ENCODE measurements at places on chromosomes 11 and 22.

GRCh38 chr22:19605508-19606331 is 81.5 kb upstream of the CLDN5 start:
- DNase-seq = no peak

DNA sequence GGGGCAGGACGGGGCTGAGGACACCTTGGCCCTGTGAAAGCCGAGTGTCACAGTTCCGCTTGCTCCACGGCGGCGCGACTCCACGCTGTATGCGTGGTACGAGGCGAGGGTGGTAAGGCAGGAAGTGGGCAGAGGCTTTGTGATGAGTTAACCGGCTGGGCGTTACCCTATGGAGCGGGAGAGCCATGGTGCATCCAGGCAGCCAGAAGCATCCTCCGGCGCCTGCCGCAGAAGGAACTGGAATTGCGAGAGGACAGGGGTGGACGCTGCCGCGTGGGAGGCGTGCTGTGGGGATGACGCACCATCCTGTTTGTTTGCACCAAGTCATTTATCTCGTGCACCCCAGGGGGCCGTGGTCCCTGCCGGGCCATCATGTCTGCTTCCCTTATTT is 643.9 kb downstream of the BRD1 start:
- DNase-seq = no peak

DNA sequence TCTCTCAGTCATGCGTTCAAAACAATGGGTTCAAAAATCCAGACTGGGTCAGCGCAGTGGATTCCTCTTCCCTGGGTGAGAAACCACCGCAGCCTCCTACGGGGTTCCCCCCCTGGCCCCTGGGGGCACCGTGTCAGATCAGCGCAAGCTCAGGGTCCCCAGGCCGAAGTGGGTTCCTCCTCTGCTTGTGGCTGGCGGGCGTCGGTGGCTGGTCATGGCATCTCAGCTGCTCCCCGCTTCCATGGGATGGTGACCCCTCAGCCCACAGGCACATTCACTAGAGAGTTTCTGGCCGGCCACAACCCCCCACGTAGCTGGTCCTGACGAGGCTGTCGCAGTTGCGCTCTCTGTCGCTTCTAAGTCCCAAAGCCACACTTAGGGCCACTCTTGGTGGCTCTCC is 389.8 kb downstream of the TBC1D22A start:
- no peak for DNase-seq

DNA sequence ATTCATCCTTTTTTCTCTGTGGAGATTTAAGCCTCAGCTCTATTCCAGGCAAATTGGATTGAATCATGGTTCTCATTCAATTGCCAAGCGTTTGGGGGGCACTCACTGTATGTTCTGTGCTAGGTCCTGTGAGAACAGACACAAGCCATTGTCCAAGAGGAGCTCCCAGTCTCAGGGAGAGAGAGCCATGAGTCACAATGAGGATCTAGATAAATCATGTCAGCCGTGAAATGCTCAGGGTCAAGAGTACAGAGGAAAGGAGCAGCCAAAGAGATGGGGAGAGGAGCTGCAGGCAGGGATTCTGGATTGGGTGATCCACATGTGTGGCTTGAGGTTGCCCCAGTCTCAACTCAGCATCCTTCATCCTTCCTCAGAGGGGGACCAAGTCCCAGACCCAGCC is 93.6 kb downstream of the FEZ1 start:
- DNase-seq = no peak

- no peak for DNase-seq
These were observed 452.3 kb downstream of the RAB38 start for GRCh38 chr11:87722756-87723565.

- peak; percentile 94 for DNase-seq
These were observed at the start of gene TPCN2 for GRCh38 chr11:69048694-69049489. Gene TPCN2 (plus strand): TSS chr11:69048932. CDS start chr11:69048998, 66 bp downstream.

- no peak for DNase-seq
These were observed 38.5 kb downstream of the FLRT1 start for GRCh38 chr11:64074239-64074638.

GRCh38 chr22:24948356-24949202 is 2.1 kb upstream of the LHFPL7 start:
- no peak for DNase-seq

DNA sequence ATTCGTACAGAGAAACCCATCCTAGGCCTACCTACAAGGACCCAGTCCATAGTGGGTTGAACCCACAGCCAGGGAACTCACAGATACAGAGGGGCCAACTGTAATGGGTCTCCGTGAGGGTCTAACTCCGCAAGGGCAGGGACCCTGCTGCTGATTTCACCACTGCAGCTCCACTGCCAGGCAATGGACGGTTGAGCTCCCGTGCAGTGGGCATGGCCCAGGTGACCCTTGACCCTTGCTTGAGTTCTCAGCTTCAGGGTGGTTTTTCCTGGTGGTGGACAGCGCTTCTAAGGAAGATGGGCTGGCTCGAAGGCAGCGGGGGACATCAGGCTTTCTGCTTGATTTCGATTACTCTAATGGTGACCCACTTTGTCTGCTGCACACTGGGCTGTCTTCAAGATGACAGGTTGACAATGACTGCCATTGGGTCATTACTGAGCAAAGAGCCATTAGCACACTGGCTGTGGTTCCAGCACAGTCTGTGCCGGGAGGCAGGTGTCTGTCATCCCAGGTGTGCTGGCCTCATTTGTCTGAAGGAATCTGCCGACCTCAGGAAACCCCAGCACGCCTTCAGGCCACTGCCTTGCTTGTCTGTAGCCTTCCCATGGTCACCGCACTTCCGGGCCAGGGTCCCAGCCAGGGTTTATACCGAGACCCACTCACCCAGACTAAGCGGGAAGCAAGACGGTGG is 3.7 kb upstream of the GAL start:
- DNase-seq = no peak

- no peak for DNase-seq
These were observed 105.3 kb upstream of the HSD17B12 start for GRCh38 chr11:43574949-43575912.

DNA sequence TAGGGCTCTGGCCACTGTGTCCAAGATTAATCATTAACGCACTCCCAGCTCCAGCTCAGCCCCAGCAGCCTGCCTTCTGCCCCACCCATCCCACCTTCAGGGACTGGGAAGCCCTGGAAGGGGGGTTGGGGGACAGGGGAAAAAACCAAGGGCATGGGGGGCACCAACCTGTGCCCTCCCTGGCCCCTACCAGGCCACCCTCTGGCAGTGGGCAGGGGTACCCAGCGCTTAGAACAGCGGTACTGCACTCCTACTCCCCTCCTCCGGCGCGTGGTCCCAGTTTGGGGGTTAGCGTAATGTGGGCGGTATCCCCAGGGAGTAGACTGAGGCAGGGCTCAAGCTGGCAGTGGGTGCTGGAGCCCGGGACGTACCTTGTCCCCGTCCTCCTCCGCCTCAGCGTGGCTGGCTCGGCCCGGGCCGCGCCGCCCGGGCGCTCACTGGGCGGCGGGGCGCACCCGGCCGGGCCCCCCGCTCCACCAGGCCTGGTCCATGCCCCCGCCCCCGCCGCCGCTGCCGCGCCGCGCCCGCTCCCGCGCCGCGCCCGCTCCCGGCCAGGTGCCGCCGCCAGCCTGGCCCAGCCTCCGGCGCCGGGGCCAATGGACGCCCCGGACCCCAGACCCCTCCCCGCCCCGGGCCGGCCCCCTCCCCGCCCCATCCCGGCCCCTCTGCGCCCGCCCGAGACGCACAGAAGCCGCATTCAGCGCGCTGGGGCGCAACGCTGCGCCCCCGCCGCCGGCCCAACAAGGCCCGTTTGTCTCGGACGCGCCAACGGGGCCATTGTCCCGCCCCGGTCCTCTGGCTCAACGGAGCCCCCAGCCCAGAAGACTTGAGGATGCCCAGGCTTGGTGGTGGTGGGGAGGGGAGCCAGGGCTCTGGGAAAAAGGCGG is at the start of gene GAL3ST1:
Gene GAL3ST1, minus strand, starts transcription at position 571 of the 887 bp plus-strand sequence. CDS start 17,273 bp downstream, outside the sequence.
- DNase-seq = no peak

- no peak for DNase-seq
These were observed 8.7 kb upstream of the SMIM35 start for GRCh38 chr11:118095493-118095892.

DNA sequence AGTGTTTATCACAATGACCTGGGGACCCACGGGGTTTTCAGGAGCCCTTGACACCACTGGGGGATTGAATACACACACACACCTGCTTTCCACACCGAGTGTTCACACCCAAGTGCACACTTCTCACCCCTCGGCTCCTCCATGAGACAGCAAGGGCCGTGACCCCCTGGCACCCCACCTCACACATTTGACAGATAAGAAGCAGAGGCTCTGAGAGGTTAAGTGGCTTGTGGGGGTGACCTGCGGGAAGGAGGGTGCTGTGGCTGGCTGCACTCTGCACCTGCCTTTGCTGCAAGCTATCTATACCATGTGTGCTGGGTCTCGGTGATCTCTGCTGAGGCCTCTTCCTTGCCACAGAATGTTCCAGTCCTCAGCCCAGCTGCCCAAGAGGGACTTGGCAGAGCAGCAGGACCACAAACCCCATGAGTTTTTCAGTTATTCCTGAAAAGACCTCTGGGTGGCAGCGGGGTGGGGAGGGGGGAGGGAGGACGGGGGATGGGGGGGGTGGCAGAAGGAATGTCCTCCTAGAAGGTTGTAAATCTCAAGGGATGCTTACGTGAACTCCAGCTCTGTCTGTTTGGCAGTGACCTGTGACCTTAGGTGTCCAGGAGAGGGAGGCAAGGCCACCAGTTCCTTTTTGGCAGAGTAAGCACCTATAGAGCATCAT is 47.9 kb upstream of the RFPL3 start:
- no peak for DNase-seq

- DNase-seq = no peak
These were observed at the start of gene ANKK1 for GRCh38 chr11:113387605-113388211. Gene ANKK1 (plus strand): TSS chr11:113387779. CDS start chr11:113387885, 106 bp downstream.

DNA sequence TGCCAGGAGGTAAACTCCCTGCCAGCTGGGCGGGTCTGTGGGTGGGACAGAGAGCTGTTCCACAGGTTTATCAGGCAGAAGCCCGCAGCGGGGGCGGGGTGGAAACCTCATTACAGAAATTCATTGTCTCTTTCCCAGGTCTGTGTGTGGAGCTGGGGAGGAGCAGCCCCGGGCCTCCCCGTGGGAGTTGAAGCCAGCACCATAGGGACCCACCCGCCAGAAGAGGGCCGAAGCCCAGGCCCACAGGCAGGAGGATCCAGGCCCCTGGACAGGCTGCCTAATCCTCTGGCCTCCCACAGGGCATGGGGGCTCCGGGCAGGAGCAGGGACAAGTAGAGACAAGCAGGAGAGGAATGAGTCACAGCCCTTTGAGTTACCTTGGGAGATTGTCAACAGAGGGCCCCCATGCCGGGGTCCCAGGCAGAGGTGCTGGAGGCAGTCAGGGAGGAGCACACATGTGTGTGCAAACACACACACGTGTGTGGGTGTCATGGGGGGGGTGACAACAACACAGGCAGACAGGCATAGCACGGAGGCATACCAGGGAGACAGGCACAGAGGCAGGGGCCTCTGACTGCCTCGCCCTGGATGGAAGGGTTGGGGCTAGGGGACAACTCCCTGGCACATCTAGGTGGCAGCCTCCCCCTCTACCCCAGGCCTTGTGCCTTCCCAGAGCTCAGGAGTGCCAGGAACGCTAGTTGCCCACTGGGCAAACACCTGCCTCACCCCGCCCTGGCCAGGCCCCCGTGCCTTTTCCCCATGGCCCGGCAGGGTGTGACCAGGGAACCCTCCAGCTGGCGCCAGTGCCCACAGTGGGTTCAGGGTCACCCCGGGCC is 1.4 kb downstream of the CDC42BPG start:
- DNase-seq = no peak

DNA sequence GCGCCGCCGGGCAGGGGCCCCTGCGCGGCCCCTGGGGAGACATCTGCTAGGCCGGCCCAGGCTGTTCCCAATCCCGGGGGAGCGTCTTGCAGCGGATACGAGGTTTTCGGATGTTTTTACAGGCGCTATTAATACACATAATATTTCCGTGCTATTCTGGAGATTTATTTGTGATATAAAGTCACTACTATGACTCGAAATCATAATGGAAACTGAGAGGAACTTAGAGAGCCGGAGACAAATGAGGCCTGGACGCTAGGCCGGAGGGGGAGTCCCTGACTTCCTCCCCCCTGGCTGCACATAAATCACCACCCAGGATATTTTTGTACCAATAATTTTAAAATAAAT is 91.7 kb upstream of the ANO1 start:
- DNase-seq = no peak

- DNase-seq = peak; percentile 65
These were observed at the start of gene CXCR5 for GRCh38 chr11:118883368-118884071. Gene CXCR5 (plus strand): TSS chr11:118883892. CDS start chr11:118883942, 50 bp downstream.

DNA sequence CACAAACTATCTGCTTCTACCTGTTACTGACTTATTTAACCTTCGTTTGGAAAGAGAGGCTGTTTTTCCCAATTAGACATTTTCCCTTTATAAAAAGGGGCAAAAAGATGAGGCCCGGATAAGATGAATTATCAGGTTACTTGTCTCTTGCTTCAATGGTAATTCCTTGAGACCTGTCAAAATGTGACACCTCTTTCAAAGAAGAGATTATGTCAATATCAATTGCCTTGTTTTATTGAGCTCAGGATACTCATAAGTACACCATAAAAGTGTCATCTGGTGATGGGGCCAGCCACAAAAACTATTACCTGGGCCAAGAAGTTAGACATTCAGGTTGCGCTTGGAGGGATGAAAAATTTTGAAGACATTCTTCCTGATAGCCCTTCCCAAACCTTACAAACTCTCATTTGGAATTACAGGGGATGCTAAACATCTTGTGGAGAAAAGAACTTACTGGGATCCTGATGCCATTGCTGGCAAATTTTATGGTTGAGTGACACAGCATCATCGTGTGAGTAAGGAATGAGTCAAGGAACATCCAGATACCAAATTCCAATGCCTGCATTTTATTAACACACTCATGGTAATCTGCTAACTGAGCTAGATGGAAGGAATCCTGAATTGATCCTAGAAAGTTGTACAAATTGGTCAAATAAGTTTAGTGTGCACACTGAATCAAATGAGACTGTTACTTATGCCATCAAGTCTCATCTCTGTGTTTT is 1071.2 kb downstream of the LRRC4C start:
- DNase-seq = no peak

GRCh38 chr11:59418156-59418555 is 8.1 kb downstream of the OR5A2 start:
- DNase-seq = no peak

GRCh38 chr11:94400839-94401772 is at the start of gene GPR83:
Gene GPR83 (minus strand): TSS chr11:94401419. CDS start chr11:94401247, 172 bp downstream.
- DNase-seq = no peak

- no peak for DNase-seq
These were observed 23.9 kb downstream of the FADD start for GRCh38 chr11:70226967-70227366.

DNA sequence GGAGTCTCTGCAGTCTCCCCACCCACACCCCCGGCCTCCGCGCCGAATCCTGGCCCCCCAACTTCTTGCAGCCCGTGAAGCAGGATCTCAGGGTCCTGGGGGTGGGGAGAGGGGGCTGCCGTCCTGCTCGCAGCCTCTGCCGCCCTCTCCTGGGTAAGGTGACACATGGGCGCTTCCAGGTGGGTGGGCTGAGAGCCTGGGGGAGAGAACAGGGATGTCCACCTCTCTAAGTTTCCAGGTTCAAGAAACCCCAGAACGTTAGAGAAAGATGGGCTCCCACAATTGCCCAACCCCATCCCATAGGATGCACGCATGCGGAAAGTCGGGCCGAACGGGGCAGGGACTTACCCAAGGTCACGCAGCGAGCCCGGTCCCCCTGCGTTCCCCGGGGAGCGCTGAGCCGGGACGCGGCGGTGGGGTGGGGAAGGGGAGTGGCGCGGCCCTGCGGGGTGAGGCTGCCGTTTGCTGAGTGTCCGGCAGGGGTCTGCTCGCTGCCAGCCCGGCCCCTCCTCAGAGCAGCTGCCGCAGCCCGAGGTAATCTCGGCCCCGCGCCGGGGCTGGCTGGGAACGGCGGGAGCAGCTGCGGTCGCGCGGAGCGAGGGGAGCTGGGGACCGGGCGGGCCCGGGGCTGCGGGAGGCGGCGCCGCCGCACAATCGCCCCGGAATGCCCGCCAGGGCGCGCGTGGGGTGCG is 705 bp upstream of the CAPN1 start:
- peak; percentile 83 for DNase-seq

- DNase-seq = no peak
These were observed 1.9 kb upstream of the EMID1 start for GRCh38 chr22:29203488-29204454.
